ENCODE measurements at places on chromosomes 6 and 20.

- DNase-seq, result no peak
Observed at GRCh38 chr6:13573669-13574110, 711 bp upstream of the SIRT5 start.

DNA sequence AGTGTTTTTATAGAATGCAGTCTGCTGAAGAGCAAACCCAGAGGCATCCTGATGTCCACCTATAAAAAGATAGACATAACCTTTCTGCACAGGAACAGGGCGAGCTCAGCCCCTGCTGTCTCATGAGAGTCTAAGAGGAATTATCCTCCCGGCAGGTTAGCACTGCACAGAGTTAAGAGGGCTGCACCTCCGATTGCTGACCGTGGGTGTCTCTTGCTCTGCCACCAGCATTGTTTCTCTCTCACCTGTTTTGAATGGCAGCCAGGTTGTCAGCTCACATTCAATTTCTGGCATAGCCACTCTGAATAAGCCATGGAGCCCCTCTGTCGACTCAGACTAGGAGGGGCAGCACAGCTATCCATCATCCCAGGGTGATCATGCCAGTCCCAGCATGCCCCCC lies 211.2 kb downstream of the PHACTR1 start:
- DNase-seq, result no peak

DNA sequence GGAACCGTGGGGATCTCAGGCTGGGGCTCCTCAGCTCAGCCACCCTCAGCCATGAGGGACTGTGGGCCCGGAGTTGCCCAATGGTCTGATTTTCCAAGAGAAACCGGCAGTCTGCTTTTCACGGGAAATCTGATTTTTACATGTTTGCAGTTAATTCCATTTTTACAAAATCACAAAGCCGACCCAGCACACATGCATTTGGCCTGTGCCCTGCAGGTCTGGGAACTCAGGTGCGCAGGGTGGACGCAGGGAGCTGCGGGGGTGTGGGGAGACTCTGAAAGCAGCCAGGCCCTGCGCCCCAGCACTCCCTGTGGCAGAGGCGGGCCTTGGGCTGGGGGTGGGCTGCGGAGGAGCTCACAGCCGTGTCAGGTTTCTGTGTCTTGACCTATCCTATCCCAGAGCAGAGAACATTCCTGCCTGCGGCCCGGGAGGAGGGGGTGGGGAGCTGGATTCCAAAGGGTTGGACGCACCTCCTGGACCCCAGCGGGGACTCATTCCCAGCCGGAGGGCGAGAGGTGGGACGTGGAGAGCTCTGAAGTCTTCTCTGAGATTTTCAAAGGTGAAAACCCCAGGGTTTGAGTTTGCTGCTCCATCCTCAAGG lies 60.6 kb downstream of the ADNP start:
- no peak for DNase-seq

DNA sequence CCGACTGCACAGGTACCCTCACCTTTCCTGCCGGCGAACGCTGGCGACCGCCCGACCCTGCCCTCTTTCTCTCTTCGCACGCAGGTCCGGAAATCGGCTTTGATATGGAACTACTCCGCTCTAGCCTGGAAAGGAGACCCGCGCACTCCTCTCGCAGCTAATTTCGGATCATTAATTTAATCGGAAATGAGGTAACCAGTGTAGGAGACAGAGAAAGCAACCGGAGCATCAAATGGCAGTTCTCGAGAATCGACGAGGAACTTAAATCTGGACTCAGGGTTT lies 949 bp upstream of the ATXN1 start:
- no peak for DNase-seq

DNA sequence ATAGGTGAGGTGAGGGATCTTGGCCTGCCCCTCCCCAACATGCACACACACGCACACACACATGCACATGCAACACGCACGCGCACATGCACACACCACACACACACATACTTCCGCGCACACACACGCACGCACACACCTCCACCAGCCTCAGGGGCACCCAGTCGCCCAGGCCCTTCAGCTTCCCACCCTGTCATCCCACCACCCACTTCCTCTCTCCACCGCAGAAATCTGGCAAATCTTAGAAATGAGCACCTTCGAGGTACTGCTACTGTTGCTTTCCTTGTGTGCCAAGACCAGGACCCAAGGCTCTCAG lies 1.2 kb downstream of the SPDEF start:
- DNase-seq, result no peak

DNA sequence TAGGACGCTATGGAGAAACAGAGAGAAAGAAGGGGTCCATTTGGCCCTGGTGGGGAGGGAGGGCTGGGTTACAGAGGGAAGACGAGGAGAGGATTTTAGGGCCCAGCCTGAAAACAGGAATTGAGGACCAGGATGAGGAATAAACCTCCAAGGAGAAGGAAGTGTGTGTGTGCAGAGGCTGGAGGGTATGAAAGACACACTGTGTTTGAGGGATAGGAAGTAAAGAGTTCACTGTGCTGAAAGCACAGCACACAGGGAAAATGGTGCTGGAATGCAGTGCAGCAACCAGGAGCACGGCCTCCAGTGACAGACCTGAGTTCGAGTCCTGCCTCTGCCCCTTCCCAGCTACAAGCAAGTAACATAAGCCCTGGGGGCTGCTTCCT lies 7.8 kb downstream of the MBOAT1 start:
- DNase-seq, result no peak

DNA sequence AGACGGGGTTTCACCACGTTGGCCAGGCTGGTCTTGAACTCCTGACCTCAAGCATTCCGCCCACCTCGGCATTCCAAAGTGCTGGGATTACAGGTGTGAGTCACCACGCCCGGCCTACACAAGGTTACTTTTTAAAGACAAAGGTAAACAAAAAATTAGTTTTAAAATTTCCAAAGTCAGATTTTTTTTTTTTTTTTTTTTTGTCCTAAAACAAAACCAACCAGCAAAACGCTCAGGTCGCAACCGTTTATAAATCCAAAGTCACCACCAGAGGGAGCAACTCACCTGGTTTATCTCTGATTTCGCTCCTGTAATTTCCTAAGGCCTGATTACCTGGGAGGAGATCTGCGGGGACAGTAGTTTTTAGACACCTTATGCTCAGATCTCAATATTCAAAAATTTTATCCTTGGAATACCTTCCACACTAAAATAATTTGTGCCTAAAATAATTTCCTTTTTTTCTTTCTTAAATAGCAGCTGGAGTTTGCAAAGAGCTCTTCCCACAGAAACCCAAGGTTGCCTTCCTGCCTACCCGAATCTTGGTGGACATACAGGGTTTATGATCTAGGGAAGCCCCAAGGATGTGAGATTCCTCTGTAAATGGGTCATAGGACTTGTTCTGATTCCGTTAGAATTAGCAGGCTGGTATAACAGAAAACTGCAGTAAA lies 19.8 kb upstream of the TREM1 start:
- peak; percentile 65 for DNase-seq

DNA sequence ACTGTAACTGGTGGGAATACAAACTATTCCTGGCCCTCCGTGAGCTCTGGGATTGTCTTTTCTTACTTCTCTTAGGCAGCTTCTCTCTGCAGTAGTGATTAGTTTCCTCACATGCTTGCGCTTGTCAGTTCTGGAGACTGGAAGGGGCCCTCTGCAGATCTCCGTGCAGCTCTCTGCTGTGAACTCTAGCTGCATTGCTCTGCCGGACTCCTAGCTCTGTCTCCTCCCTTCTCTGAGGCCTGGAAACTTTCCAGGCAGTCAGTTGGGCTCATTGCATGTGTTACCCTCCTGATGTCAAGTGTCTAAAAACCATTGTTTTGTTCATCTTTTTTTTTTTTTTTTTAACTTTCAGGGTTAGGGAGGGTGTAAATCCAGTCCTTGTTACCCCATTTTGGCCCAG lies 102.3 kb downstream of the CTNNBL1 start:
- no peak for DNase-seq

DNA sequence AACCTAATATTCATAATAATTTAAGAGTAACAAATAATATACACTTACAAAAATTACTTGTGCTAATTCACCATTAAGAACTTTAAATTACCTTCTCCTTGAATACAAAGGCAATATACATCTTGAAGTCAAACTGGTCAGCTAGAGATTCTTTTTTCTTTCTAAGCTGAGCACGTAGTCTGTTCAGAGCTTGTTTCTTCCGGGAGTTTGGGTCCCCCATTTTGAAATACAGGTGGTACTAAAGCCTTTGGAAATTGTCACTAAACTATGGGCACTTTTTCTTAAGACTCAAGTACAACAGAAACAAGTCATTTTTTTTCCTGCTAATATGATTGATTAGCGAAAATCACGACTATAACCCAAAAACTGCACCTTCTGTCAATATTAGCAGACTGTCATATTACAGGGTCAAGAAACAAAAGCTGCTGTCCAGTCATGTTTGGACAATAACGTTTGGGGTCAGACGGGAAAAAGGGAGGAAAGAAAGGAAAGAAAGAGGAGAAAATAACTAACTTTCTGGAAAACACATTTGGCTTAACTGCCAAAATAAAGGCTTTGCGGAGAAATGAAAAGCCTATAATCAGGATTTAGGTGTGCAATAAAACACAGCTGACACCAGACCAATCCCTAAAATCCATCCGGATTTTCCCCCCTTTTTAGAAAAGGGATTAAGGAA lies 367 bp downstream of the C6orf62 start:
- DNase-seq, result no peak

DNA sequence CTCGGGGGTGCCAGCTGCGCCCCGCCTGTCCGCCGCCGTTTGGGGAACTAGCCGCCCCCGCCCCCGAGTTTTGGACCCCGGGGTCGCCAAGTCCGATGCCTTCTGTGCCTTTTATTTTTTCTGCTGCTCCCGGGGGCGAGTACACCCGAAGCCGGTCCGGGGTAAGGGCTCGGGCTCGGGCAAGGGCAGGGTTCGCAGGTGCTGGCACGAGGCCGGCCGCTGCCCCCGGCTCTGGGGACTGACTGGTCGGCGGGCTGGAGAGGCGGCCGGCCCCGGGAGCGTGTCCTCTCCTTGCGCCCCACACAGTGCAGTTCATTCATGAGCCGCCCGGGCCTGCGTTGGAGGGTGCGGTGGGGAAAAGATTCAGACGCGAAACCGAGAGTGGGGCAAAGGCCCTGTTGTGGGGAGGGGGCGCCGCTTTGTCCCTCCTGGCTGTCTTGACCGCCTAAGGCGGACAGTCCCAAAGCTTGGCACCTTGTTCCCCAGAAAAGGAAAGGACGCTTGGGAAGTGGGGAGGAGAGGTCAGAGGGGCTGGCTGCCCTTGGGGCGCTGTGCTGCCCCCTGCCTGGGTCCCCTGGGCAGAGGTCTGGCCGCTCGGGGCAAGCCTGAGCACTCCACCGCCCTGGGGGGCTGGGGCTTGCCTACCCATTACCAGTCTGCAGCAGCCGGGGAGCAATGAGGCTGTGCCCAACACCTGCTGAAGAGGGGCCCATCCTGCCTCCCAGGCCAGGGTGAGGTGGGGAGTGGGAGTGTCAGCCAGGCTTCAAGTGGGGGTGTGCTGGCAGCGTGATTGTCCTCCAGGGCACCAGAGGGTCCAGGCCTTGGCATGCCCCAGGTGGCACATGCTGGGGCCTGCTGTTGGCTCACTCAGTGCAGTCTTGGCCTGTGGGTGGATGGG lies 915 bp downstream of the TMEM63B start:
- DNase-seq, result peak; percentile 14

- DNase-seq, result peak; percentile 60
Observed at GRCh38 chr6:3990692-3991491, 88.0 kb downstream of the FAM217A start.

- DNase-seq, result no peak
Observed at GRCh38 chr20:15818651-15819071, 754.6 kb downstream of the KIF16B start.

DNA sequence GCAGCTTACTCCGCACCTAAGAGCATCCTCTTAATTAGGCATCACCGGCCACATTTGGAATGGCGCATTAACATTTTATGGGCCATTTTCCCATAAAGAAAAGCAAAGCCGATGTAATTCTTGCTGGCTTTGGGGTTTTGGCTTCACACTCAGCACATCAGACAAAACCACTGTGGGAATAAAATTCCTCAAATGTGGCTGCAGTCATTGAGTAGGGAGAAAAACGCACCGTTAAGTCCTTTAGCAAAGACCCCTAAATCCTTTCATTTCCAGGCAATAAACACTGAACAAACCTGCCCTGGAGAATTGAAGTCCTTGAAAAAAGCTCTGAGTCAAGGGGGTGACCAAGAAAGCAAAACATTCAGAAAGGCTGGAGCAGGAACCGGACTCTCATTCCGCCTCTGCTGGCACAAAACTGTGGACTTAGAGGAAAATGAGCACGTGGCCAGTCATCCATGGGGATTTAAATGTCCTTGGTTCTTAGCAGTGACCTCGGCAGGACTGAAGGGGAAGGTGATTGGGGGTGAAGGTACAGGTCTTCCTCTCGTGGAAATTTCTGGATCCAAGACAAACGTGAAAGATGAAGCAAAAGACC lies 102.9 kb downstream of the CDH4 start:
- DNase-seq, result no peak

GRCh38 chr6:36699348-36699747 lies 1.7 kb downstream of the RAB44 start:
- peak; percentile 22 for DNase-seq

DNA sequence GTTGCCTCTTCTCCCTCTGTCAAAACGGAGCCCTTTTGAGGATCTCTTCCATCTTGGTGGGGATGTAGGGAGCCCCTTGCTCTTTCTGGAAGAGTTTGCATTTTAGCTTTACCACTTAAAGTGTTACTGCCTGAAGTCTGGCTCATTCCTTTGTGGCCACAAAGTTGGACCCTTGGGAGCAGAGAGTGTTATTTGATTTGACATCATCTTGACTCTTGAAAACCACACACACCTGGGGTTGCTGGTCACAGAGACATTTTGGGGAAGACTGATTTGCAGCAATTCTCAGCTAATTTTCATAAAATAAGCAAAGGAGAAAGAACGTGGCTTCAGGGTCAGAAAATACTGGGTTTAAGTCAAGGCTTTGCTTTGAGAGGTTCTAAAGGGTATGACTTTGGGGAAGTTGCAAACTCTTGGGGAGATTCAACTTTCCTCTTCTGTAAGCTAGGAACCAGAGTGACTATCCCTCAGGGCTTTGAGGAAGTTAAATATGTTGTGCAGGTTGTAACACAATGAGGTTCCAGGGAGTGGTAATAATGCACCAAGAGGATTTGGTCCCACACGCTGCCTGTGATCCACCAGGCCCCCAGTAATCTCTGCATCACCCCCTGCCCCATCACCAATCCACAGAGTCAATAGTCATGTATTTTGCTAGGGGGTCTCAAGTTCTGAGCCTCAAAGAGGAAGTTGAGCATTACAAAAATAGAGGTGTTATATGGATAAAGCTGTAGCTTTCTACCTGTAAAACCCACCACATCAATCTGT lies 141.6 kb upstream of the SLC24A3 start:
- no peak for DNase-seq

- DNase-seq, result no peak
Observed at GRCh38 chr6:11370191-11371018, 137.9 kb upstream of the NEDD9 start.

GRCh38 chr20:62428396-62429295 lies 1.3 kb upstream of the RBBP8NL start:
- no peak for DNase-seq

All from CD4-positive, alpha-beta T cell (primary cell).